ENCODE measurements at places on chromosomes 7 and 10.

DNA sequence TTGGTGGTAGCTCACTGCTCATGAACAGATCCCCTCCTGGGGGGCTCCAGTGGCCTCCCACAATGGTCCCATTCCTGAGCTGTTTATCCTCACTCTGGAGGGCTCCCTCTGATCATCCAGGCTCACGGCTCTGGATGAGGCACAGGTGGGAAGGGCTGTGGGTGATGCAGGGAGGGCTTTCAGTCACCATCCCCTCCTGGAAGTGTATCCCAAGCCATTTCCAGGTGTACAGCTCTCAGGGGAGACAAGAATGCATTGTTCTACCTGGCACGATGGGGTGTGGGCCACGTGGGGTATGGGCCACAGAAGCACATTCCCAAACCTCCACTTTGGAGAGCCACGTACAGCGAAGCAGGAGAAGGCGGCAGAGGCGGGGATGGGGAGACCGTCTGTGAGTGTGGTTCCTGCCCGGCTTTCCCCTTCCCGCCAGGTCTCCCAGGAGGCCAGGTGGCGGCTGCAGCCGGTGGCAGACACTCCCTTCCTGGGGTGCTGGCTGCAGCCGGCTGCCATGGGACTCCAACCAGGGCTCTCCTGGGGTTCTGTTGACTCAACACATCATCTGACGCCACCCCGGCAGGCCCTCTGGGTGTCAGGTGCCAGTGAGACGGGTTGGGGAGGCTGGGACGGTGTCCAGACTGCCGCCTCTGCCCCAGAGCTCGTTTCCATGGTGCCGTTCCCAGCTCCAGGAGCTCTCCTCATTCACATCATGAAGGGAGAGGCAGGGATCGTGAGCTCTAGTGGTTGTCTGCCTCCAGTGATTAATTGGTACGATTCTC lies 169.7 kb upstream of the RHEB start:
- DNase-seq: peak; percentile 99

DNA sequence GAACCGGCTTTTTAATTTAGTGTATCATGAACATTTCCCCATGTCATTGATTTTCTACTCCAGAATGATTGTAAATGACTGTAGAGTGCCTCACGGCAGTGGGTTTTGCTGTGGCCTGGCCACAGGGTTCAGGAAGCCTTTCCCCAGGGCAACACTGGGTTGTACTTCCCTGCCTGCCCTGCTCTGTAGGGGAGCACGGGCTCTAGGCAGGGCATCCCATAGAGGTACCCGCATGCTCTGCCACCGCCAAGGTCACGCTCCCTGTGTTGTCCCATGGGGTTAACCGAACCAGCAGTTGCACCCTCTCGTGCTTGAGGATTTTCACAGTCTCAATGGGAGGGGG lies 63.8 kb downstream of the BPGM start:
- no peak for DNase-seq

GRCh38 chr10:4704034-4704545 lies 121.9 kb upstream of the AKR1E2 start:
- no peak for DNase-seq

GRCh38 chr7:17524746-17525145 lies 226.3 kb downstream of the AHR start:
- DNase-seq: no peak

GRCh38 chr10:47361293-47361692 lies 13.1 kb downstream of the RBP3 start:
- peak; percentile 27 for DNase-seq

GRCh38 chr10:21501091-21501490 lies 24.4 kb downstream of the SKIDA1 start:
- no peak for DNase-seq

DNA sequence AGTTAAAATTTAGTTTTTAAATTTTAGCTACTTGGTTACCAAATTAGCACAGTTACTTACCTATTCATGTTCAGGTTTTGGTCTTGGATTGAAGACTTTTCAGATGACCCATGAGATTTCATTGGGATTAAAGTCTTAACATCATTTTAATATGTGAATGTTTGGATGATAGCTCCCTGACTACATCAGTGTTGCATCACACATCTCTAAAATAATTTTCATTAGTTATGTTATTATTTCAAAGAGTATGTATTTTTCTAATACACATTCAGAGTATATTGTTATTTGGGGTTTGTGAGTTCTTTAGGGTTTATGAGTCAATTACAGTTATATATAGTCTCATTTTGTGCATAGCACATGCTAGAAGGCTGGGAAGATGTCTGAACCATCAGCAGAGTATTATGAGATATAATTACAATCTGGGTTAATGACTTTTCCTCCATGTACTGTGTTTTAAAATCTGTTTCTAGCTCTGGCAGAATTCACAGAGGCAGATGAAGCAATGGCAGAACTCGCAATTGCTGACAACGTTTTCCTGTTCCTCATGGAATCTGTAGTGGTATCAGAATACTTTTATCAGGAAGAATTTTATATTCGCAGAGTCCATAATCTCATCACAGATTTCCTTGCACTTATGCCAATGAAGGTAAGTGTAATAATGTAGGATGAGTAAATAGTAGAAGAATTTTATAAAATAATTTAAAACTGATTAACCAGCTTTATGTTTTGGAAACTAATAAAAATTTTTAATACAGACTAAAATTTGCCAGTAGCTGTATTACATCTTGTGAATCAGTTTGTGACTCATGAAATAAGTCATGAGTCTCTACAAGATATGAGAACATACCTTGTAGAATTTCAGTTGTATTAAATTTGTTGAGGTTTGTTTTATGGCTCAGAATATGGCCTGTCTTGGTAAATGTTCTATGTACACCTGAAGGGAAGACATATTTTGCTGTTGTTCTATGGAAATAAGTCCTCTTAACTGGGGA lies 26.9 kb downstream of the NUP205 start:
- no peak for DNase-seq

GRCh38 chr10:62093863-62094291 lies 174.8 kb downstream of the RTKN2 start:
- no peak for DNase-seq

- DNase-seq: no peak
Measured at GRCh38 chr7:29354340-29354739, 159.8 kb downstream of the CHN2 start.

GRCh38 chr7:121755286-121755685 lies 117.7 kb upstream of the PTPRZ1 start:
- no peak for DNase-seq

DNA sequence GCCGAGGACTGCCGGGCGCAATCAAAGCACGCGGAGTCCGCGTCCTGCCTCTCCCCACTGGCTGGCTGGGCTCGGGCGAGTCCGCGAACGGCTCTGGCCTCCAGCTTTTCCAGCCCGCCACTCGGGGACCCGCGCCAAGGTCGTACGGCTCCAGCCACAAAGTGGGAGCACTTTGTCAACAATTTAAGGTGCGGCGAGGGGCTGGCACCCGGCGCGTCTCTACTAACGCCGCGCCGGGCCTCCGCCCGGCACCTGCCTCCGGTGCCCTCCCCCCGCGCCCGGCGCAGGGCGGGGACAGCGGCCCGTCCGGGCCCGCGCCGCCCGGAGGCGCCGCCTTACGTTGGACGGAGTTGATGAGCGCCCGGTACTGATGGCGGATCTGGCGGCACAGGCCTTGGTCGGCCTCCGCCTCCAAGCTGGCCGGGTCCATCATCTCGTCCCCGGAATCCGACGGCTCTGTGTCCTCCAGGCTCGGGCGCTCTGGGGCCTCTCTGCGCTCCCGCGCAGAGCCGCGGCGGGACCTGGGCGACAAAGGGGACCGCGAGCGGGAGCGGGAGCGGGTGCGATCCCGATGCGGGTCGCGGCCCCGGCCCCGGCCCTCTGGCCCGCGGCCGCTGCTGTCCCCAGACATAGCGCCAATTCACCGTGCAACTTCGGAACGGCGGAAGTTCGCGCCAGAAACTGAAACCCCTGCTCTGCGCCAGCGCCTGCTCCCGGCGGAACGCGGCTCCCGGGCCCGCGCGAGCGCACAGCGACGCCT lies at the start of gene NSMCE4A:
TSS of gene NSMCE4A (minus strand) at position 683 of the 760 bp plus-strand sequence. CDS start at position 631, 52 bp downstream.
- DNase-seq: peak; percentile 45

- no peak for DNase-seq
Measured at GRCh38 chr7:25879799-25880198, 272.2 kb upstream of the NFE2L3 start.

DNA sequence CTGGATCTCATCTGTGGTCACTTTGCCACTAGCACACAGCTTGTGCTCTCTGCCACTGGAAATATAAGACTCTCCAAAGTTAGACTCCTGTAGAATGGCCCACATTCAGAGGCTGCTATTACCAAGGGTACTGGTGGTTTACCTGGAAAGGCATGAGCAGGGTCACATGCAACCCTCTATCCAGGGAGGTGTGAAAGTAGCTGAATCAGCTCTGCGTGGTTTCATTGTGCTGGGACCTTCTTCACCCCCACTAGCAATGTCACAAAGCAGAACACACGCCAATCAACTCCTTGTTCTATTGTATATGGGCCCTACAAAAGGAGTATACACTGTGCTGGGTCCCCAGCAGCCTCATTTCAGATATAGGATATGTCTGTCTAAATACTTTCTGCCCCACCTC lies 353.6 kb upstream of the AUTS2 start:
- no peak for DNase-seq

- DNase-seq: no peak
Measured at GRCh38 chr10:60417024-60417423, 27.3 kb upstream of the ANK3 start.

DNA sequence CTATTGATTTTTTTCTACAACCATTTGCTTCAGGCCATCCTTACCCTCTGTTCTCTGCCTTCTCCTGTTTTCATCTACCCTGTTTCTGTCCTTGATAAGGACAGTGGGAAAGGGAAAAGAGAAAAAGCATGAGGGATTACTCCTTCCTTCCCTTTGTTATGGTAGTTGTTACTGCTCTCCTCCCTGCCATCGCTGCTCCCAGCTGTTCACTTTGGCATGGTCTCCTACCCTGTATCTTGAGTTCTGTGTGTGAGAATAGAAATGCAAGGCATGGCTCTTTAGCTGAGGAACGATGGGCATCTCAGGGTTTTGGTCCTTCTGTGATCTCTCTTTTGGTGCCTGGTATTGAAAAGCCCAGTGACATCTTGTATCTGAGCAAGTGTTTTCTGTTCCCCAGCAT lies 6.4 kb downstream of the CCSER2 start:
- no peak for DNase-seq

DNA sequence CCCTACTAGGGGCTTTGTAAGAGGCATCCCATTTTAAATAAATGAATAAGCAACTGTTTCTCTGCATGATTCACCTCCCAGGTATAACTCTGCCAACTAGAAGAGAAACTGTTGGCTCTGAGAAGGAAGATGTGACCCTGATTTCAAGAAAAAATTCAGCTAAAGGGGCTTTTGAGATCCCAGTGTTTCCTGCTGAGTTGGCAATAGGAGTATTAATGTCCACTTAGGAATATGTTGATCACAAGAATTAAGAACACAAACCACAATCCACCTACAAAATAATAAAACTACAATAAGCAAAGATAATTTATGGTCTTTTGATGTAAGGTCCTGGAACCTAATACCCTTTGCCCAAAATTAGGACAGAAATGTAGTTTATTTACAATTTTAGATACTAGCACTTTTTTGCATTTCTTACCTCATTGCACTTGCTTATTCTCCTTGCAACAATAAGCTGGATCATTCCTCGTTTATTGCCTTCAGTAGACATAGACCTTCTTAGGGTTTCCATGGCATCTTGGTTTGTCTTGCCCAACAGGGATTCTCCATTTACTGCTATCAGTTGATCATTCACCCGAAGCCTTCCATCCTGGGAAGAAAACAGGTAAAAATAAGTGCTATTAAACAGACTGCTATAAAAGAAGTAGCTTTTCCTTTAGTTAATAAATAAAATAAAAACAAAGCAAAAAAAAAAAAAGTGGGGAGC lies 456.2 kb downstream of the PARD3 start:
- DNase-seq: no peak

GRCh38 chr7:33776788-33777187 lies 128.6 kb upstream of the BMPER start:
- DNase-seq: no peak

DNA sequence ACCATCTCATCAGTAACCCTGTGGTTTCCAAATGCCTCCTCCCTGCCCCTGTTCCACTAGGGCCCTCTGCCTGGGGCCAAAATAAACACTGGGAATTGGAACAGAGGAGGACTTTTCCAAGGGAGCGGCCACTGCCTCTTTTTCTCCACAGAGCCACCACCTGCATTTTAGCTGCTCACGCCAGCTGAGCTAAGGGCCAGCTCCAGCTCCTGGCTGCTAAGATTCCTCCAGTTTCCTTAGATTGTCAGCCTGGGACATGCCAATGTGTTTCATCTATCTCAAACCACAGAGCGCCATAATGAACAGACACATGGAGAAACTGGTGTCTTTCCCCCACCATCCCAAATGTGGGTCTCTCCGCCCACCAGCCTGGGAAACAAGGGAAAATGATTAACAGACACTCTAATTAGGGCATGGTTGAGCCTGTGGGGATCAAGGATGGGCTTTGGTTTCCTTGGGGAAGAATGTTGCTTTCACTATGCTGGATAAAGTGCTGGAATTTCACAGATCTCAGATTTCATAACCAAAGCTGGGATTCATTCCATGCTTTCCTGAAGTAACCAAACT lies 52.2 kb downstream of the ASB13 start:
- no peak for DNase-seq

- DNase-seq: peak; percentile 32
Measured at GRCh38 chr7:44391171-44391570, 65.8 kb upstream of the CAMK2B start.

- DNase-seq: no peak
Measured at GRCh38 chr10:110209454-110209925, 2.1 kb downstream of the MXI1 start.

DNA sequence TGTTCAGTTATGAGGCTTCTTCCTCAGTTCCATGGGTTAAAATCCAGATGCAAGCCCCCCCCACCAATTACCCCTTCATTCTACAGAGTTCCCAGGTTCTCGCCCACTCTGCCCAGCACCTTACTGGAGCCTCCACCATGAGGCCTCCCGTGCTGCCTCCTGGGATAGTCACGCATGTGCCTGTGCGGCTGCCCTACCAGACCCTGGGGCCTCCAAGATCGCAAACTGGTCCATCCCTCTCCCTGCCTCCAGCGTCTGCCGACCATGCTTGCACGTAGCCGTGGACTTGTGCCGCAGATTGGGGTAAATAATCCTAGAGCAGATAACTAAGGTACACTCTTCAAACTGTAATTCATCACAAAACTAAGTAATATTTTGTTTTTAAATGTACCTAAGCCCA lies 611.2 kb downstream of the PTPRN2 start:
- no peak for DNase-seq

- DNase-seq: no peak
Measured at GRCh38 chr10:16894821-16895220, 77.6 kb upstream of the RSU1 start.

DNA sequence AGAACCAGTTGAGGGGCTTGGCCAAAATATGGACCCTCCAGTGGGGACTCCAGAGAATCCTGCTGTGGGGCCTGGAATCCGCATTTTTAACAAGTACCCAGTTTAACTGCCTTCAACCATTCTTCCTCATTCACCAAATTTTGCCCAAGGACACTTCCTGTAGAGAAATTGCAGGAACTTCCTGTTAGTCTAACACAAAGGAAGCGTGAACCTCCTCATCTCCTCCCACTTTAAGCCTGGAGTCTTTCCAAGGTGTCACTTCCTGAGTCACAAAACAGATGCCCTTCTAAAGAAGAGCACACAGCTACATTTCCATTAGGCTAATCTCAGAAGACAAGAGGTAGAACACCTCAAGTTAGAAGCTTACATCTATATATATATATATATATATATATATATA lies 188.4 kb downstream of the PPP1R17 start:
- DNase-seq: no peak
